ENCODE measurements at places on chromosomes 13 and 19. TPM values are rescaled to one million over a fixed set of nuclear protein-coding genes. Genes with fewer than 3 reads are reported as not detected.
A peak's percentile ranks its signal among the peaks of the same experiment; 100 is the strongest.

DNA sequence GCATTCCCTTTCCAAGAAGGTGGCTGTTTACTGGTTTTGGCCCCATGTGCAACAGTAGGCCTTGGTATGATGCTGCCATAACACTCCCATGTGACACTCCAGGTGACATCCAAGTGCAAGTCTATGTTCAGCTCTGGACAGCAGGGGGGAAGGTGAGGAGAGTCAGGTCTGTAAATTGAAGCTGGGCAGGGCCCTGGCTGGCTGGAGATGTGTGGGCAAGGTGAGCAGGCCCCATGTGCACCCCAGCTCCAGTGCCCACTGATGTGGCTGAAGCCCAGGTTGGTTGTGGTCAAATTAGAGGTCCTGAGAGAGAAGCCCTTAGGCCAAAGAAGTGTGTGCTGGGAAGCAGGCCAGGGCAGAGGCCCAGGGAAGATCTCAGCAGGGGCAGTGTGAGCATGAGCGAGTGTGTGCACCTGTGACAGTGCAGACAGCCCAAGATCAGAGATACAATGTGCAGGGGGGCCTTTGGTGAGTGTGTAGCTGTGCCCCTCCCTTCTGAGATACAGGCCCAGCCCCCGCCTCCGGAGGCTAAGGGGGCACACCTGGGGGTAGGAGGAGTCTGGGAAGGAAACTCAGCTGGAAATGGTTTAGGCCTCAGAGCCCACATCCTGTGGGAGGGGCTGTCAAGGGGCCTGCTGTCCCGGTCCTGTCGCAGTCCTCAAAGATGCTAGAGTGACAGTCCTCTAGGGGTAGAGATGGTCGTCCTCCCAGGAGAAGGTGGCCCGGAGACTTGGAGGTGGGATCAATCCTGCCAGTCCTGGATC is 18.6 kb downstream of the DEDD2 start:
- DNase-seq: no peak

The ZGLP1 gene
- 7.2 TPM for total RNA-seq

DNA sequence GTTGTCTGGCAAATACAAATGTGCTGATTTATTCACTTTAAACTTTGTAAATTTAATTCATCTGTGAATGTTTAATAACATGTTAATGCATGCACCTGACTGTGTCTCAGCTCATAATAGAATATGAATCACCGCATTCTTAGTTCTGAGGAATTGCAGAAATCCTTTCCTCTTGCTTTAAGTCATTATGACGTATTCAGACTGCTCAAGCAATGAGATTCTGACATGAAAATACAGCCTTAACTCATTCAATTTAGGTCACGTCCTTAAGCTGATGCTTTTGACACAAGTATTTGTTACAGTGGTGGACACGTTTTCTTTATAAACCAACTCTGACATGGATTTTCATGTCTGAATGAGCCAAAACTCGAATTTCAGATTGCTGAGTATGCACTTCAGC is 541.0 kb upstream of the KLF12 start:
- DNase-seq: peak; percentile 68

- DNase-seq: no peak
Observed at GRCh38 chr13:113098162-113098732, 7.3 kb upstream of the F7 start.

Measured in A673 (cell line).